ENCODE measurements at places on chromosomes 5 and 9. TPM values are rescaled to one million over a fixed set of nuclear protein-coding genes. Genes with fewer than 3 reads are reported as not detected.

Gene DPYSL3
- 146 TPM for total RNA-seq

Gene ISL1
- total RNA-seq = 1.1 TPM

Gene BTNL8
- not detected for total RNA-seq

Gene SYNPO
- 121 TPM for total RNA-seq

Gene CAMK4
- 8.2 TPM for total RNA-seq

Gene CER1
- total RNA-seq = not detected

Gene N4BP3
- 38.2 TPM for total RNA-seq

GRCh38 chr9:119873877-119874276 lies 504.6 kb upstream of the BRINP1 start:
- no peak for DNase-seq

GRCh38 chr9:36149197-36149596 lies 12.7 kb downstream of the GLIPR2 start:
- DNase-seq = peak; percentile 42

DNA sequence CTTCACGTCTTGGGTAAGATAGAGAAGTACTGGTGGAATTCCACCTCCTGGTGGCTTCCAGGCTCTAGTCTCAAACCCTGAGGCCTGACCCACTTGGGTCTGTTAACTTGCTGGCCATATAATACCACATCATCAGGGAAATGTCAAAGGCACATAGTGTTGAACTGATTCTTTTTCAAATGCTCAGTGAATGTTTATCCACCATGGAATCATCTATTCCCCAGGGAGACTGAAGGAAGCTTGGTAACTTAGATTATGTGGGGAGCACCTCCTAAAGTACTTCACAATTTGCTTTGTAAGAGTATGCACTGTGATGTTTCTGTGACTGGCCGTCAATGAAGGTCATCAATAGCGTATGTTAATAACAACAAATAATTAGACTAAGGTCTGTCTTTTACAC lies 16.1 kb downstream of the MACROH2A1 start:
- no peak for DNase-seq

DNA sequence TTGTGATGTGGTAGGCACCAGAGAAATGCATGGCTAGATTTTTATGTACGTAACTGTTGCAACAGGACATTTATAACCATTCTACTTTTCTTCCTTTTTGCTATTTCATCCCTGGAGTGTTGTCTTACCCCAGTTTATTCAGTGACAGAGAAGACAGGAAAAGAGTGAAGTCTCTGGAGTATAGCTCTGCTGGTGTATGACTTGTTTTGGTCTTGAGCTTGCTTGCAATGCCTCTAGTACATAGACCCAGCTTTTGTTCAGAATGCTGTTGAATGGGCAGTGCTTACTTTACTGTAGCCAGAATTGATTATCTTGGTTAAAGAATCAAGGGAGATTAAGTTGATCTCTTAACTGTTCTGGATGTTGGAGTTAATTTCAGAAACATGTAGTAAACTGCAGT lies 94.3 kb downstream of the PBX3 start:
- no peak for DNase-seq

DNA sequence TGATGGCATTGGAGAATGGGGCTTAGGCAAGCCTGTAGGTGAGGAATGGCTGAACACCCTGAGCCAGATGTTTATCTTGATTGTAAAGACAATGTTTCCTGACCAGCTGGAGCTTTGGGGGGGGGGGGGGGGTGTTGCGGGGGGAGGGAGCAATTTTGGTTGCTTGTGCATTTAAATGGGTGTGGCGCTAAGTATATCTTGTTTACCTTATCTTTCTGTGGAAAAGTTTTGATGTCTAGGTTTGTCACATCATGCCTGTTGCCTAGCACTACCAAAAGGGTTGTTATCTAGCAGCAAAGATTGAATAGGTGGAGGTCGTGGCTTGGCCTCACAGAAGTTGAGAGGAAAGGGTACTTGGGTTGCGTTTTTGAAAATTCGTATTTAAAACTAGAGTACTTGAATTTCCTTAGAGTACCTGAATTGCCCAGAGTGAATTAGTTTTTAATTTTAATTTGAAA lies 1.3 kb downstream of the SMAD5 start:
- no peak for DNase-seq

DNA sequence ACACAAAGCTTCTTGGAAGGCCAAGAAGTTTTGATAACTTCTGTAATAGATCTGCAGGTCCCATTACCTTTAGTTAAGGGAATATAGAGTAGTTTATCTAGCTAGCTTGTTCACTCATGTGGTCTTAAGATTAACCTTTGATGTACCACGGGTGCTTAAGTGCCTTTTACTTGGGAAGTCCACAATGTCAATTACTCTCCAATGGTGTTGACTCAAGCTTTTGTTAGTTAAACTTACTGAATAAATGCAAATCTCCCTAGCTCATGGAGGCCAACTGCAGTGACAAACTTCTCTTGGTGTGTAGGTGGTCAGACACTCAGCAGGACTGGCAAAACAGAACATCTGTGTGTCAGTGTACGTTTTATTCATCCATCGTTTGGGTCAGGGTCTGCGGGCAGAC lies 501.5 kb downstream of the ELAVL2 start:
- DNase-seq = no peak

DNA sequence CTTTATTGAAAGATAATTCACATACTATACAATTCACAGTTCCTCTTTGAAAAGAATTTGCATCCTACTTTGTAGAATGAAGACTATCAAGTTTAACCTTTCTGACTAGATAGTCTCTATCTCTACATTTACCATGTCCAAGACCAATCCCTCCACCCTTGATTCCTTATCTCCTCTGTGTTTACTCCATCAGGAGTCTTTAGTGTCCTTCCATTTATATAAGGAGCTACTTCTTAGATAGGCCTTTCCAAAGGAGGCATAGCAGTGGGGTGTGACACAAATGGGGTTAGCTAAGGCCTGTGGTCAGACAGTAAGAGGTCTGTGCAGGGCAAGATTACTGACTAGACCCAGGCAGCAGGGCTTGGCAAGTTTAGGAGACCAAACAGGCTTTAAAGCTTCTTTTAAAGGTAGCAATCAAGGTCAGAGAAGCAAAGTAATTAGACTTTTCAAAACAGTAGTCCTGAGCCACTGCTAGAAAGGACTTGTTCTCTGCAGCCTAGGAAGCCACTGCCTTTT lies 11.1 kb upstream of the DMXL1 start:
- no peak for DNase-seq

DNA sequence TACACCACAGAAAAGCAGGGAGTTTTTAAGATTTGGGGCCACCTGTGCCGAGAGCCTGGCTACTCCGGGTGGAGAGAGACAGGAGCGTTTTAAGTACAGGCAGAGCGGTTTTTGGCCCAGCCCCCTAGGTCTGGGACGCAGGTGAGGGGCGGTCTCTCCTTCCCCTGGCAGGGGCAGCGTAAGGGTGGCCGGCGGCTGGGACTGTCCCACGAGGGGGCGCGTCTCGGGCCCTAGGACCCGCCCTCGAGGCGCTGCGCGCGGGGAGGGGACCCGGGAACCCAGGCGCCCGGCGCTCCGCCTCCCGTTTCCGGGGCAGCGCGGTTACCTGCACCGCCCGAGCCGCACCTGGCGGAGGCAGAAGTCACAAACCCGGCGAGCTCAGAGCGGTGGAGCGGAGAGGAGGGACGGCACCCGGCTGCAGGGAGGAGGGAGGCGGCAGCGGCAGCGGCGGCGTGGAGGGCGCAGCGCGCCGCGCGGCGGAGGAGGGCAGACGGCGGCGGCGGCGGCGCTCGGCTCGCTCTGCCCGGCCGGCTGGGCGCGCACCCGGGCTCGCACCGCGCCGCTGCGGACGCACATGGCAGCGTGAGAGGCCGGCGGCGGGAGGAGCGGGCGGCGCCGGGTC lies at the start of gene WWC1:
TSS of gene WWC1 (plus strand) at position 304 of the 622 bp plus-strand sequence. CDS start 508 bp downstream, outside the sequence.
- no peak for DNase-seq

GRCh38 chr5:107555425-107556090 lies 115.2 kb downstream of the EFNA5 start:
- no peak for DNase-seq

DNA sequence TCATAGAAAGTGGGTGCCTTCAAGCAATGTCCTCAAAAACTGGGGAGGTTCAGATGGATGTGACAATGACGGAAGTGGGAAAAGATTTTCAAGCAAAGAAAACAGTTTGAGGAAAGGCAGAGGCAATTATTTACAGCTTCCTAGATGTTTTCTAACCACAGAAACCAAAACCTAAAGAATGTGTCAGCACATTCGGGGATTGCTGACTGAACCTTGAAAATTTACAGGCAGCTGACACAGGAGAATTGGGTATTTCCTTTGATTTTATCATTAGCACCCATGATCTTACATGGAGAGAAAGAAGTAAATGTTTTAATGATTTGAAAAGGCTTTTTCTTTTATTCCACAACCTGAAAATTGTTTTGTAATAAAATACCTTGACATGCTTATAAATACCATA lies 369.0 kb downstream of the ACTL7B start:
- no peak for DNase-seq

DNA sequence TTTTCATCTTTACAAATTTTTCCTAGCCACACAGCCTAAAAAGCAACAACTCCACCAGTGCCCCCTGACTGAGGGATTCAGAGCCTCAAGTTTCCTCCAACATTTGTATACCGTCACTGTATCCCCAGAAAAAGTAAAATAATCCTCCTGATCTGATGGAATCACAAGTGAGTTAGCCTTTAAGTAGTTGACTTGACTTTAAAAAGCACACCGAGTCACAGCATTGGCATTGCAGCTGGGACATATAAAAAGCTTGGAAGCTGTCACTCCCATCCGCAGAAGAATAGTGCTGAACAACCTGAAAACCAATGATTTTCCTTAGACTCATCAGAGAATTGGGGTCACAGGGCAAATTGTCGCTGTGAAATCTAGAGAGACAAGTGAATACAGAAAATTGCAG lies 41.6 kb upstream of the FBN2 start:
- no peak for DNase-seq

DNA sequence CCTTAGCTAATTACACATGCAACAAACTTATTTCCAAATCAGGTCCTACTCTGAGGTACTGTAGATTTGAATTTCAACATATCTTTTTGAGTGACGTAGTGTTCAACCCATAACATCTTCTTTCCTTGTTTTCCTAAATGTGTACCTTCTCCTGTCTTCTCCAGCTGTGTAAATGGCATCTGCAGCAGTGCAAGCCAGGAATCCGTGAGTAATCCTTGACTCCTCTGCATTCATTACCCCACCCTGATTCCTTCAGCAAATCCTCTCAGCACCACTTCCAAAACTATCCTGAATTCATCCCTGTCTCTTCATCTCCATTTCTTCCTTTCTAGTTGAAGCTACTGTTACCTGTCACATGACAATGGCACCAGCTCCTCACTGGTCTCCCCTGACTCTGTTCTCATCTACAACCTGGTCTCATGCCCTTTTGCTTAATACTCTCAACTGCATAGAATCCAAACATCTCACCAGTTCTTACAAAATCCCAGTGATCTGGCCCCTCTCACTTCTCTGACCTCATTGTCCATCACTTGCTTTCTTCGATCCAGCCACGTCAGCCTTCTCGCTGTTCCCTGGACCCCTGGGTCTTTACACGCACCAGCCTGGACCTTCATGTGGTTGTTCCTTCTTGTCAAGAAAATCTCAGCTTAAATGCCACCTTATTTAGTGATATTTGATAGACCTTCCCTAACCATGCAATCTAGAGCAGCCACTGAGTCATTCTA lies 14.6 kb upstream of the TRAF1 start:
- no peak for DNase-seq

GRCh38 chr5:88235828-88236227 lies 32.8 kb downstream of the TMEM161B start:
- no peak for DNase-seq

DNA sequence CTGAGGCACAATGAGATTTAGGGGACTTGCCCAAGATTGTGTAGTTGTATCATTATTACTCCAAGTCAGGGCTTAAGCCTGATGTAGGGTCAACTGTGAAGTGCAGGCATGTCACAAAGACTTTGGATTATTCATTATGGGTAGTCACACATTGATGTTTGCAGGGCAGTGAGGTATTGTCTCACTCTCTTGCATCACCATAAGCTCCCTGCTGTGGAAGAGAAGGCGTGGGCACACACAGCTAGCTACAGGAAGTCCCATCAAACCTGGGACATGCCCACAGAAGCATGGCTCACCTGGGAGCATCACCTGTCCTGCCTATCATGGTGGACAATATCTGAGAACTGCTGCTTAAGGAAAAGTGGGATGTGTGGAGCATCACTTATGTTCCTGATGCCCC lies 42.1 kb downstream of the TMOD1 start:
- no peak for DNase-seq

- no peak for DNase-seq
Measured at GRCh38 chr5:155252717-155253116, 239.2 kb downstream of the KIF4B start.

- DNase-seq = no peak
Measured at GRCh38 chr5:469752-470483, 26.9 kb downstream of the EXOC3 start.

DNA sequence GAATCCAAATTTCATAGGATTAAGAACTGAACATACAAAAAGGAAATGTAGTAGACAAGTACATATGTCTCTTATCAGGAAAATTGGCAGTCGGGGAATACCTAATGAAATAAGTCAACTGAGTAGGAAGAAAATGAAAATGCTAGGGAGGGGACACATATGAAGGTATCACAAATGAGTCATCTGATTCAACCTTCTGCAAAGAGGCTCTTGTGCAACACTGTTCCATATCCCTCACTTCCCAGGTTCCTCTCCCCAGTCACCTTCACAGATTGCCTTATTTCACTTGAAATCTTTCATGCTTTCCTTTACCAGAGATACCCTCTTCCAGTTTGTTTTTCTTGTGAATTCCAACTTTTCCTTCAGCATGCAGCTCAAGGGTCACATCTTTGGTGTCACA lies 139.0 kb downstream of the RFX3 start:
- no peak for DNase-seq

- DNase-seq = no peak
Measured at GRCh38 chr5:90696153-90696552, 137.6 kb downstream of the ADGRV1 start.

DNA sequence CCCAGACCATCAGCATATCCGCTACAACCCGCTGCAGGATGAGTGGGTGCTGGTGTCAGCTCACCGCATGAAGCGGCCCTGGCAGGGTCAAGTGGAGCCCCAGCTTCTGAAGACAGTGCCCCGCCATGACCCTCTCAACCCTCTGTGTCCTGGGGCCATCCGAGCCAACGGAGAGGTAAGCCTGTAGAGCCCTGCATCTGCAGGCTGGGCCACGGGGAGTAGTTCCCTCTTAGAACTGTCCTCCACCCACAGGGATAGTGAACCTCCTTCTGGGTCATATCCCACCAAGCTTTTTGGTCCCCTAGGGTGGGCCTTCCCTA lies 569 bp downstream of the GALT start:
- DNase-seq = no peak

DNA sequence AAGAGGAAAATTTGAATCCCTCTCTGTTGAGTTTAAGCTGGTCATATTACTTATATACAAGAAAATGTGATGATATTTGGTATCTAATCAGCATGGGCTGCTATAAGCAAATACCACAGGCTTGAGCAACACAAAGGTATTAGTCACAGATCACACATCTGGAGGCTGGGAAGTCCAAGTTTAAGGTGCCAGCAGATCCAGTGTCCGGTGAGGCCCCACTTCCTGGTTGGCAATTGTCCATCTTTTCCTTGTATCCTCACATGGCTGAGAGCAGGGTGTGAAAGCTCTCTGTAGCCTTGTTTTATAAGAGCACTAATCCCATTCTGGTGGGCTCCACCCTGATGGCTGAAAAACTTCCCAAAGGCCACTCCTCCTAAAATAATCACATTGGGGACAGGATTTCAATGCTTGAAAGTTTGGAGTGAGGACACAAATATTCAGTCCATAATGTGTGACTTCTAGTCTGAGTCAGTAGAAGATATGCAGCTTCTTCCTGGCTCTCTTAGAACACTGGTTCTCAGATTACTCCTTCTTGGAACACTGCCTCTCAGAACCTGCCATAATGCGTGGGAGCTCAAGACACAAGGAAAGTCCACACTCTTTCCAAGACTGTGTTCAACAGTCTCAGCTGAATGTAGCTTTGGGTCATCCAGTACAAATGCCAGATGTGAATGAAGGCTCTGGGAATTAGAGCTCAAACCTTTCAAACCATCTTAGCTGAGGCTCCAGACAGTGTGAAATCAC lies 124.1 kb downstream of the PRDM9 start:
- no peak for DNase-seq
